ENCODE measurements at places on chromosomes 5 and 9.
A peak's percentile ranks its signal among the peaks of the same experiment; 100 is the strongest.

DNA sequence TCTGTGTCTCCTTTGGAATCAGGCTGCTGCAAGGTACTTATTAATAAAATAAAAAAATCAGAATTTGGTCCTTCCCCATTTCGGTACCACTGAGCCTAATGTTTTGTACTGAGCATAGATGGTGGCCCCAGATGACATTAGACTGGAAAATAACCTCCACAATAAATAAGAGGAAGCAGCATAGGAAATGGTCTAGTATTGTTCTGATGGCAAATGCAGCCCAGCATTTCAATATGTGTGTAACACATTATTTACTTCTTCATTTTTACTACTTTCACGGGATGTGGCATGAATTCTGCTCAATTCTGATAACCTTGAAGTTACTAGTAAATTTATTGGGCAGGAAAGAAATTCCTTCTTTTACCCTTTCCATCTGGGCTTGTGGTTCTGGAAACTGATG, 295.6 kb downstream of the ADGRV1 start:
- no peak for DNase-seq

- no peak for DNase-seq
Measured at GRCh38 chr5:139797856-139798510, 2.4 kb downstream of the PSD2 start.

GRCh38 chr9:2286333-2286705, 271.2 kb downstream of the SMARCA2 start:
- DNase-seq = no peak

DNA sequence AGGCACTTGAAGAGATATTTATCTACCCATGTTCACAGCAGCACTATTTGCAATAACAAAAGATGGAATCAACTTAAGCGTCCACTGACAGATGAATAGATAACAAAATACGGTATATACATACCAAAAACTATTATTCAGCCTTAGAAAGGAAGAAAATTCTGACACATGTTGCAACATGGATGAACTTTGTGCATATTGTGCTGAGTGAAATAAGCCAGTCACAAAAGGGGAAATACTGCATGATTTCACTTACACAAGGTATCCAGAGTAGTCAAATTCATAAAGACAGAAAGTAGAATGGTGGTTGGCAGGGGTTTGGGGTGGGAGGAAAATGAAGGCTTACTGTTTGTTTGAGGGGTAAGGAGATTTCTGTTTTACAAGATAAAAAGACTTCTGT, 66.0 kb downstream of the FBN2 start:
- DNase-seq = no peak

DNA sequence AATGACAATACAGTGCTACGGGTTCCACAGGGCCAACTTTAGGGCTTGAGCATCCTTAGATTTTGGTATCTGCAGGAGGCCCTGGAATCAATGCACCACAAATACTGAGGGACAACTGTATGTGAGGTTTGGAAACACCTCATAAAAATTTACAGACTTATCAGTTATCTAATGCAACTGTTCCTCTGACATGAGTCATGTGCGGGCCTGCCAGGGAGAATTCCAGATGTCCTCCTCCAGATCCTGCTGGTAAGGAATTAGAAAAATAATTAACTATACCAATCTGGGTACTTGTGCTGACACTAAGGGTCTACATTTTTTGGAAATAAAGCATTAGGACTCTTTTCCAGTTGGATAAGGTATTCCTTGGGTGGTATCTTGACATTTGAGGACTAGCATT, 333.3 kb downstream of the ARRDC3 start:
- DNase-seq = no peak

GRCh38 chr5:98727686-98728085, 45.8 kb upstream of the RGMB start:
- no peak for DNase-seq

- peak; percentile 53 for DNase-seq
Measured at GRCh38 chr5:43041669-43042175, 1.6 kb upstream of the ANXA2R start.
